Adrenal gland (tissue), 19 donors: ENCODE measurements at places on chromosomes 16 and 17. TPM values are rescaled to one million over a fixed set of nuclear protein-coding genes. Genes with fewer than 3 reads are reported as not detected.
A peak's percentile ranks its signal among the peaks of the same experiment; 100 is the strongest.

DNA sequence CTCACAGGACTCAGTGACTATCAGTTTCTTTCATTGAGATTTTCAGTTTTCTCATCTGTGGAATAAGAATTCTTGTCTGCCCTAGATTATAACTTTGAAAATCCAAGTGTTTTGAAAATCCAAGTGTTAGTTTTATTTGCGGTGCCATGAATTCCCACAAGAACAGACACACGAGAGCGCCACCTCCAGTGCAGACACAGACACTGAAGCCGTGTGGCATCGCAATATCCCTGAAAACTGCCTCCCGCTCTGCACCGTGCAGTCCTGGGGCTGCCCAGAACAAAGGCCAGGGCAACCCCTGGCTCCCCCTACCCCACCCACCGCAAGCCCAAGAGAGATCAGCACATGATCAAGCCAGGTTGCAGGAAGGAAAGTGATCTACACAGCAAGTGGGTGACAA lies 229.5 kb upstream of the ASIC2 start:
- DNase-seq = no peak
- H3K4me3 ChIP-seq = no peak overlapping the region
- H3K27ac ChIP-seq = no peak overlapping the region
- no peaks in the 10 kb centered on the region for H3K36me3 ChIP-seq
- H3K27me3 ChIP-seq = no peaks in the 10 kb centered on the region

- no peaks in the 10 kb centered on the region for H3K4me1 ChIP-seq
- no peaks in the 10 kb centered on the region for H3K36me3 ChIP-seq
- peaks cover 4% of the 10 kb centered on the region for H3K27me3 ChIP-seq
- DNase-seq = no peak
- H3K4me3 ChIP-seq = no peak overlapping the region
These were observed 16.7 kb downstream of the C16orf54 start for GRCh38 chr16:29729116-29729521.

- H3K4me1 ChIP-seq = no peaks in the 10 kb centered on the region
- peaks cover 10% of the 10 kb centered on the region for H3K27me3 ChIP-seq
- no peak overlapping the region for H3K27ac ChIP-seq
- DNase-seq = no peak
- no peaks in the 10 kb centered on the region for H3K36me3 ChIP-seq
These were observed 35.3 kb downstream of the TMEM132E start for GRCh38 chr17:34614698-34615097.

DNA sequence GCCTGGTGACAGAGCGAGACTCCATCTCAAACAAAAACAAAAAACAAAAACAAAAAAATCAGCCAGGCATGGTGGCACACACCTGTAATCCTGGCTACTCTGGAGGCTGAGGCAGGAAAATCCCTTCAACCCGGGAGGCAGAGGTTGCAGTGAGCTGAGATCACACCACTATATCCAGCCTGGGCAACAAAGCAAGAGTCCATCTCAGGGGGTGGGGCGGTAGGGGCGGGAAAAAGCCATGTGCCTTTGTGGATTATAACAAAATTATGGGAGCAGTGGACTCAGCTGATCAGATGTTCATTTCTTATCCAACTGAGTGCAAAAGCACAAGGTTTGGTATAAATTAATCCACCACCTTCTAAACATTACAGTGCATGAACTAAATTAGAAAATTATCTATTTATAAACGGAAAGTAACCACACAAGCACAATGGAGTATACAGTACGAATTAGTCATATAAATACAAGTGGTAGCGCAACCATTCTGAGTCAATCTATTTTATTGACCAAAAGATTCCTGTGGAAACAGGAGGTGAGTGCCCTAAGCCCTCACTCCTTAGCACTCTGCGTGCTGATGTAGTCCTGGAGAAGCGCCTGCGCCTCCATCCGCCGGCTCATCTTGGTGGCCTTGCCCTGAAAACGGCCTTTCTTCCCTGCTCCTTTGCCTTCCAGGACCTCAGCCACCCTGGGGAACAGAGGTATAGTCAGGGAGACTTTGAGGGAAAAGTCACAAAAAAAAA lies 14.0 kb downstream of the AARSD1 start:
- H3K4me3 ChIP-seq = no peak overlapping the region
- peaks cover 51% of the 10 kb centered on the region for H3K36me3 ChIP-seq
- no peak for DNase-seq
- no peak overlapping the region for H3K27ac ChIP-seq

DNA sequence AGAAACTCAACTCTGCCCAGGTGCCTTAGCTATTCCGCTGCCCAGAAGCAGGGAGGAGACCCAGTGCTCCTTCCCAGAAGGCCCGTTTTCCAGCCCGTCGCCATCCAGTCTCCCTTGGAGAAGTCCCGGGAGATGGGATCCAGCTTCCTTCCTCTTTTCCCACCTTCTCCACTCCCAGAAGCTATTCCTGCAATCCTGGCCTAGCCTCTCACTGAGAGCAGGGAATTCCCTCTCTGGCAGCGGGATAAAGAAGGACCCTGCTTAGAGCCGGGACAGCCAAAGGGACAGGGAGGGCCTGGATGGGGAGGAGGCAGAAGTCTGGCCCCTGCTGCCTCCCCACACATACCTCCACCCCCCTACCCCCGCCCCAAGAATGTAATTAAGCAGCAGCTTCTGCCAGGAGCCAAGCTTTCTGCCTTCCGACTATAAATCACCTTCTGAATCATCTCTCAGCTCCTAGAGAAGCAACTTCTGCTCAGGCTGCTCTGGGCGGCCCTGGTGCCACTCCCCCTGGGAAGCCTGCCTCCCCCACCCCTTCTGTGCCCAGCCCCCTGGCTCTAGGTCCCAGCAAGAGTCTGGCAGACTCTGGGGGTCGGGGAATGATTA lies 6.4 kb downstream of the WNT3 start:
- no peak overlapping the region for H3K4me3 ChIP-seq
- peaks cover 5% of the 10 kb centered on the region for H3K27me3 ChIP-seq
- peak; percentile 29 for DNase-seq
- H3K27ac ChIP-seq = no peak overlapping the region

GRCh38 chr17:59513934-59514841 lies 51.2 kb upstream of the DHX40 start:
- H3K36me3 ChIP-seq = no peaks in the 10 kb centered on the region
- peak; percentile 95 for DNase-seq
- peaks cover 20% of the 10 kb centered on the region for H3K4me1 ChIP-seq
- no peaks in the 10 kb centered on the region for H3K27me3 ChIP-seq
- H3K4me3 ChIP-seq = no peak overlapping the region

DNA sequence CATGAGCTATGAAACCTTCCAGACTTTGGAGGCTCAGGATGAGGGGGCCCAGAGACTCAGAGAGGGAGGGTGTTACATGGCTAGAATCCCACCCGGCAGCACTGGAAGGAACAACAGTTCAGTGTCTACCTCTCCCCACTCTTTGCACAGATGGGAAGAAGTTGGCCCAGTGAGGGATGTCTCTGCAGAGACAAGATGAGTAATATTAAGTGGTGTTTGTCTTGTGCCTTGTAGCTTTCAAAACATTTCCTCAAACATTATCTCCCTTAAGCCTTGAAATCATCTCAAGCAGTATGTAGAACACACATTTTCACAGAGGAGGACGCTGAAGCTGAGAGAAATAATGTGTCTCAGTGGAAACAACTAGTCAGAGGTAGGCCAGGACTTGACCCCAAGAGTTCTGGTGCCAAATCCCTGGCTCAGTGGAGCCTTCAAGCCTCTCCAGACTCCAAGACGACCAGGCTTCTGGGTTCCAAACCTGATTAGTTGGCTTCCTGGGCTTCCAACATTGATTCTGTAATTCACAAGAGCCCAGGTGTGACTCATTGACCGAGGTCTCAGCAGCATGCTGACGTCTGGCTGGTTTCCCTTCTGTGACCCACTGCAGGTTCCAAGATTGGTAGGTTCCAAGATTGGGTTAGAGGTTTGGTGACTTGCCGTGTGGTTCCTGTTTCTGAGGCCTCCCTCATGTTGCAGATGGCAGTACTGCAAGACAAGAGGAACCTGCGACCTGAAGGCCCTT lies 7.4 kb downstream of the RNF112 start:
- H3K4me1 ChIP-seq = no peaks in the 10 kb centered on the region
- no peak for DNase-seq
- no peak overlapping the region for H3K27ac ChIP-seq
- H3K27me3 ChIP-seq = no peaks in the 10 kb centered on the region
- no peaks in the 10 kb centered on the region for H3K36me3 ChIP-seq

DNA sequence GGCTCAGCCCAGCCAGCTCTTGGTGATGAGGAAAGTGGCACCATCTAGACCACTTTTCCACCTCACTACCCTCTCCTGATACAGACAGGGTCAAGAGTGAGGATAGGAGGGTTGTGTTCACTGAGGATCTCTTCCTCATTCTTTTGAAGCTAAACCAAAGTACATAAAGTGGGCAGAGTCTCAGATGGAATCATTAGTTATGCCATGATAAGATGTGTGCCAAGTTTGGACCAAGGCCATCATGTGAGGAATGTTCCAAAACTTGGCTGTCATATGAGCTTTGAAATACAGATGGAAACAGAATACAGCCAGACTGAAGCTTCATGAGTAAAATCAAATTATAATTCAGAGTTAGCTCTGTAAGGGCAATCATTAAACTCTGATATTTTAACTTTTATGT lies 37.2 kb downstream of the ACSM1 start:
- no peak overlapping the region for H3K27ac ChIP-seq
- DNase-seq = peak; percentile 43
- H3K4me1 ChIP-seq = no peaks in the 10 kb centered on the region
- no peaks in the 10 kb centered on the region for H3K36me3 ChIP-seq
- no peaks in the 10 kb centered on the region for H3K27me3 ChIP-seq

DNA sequence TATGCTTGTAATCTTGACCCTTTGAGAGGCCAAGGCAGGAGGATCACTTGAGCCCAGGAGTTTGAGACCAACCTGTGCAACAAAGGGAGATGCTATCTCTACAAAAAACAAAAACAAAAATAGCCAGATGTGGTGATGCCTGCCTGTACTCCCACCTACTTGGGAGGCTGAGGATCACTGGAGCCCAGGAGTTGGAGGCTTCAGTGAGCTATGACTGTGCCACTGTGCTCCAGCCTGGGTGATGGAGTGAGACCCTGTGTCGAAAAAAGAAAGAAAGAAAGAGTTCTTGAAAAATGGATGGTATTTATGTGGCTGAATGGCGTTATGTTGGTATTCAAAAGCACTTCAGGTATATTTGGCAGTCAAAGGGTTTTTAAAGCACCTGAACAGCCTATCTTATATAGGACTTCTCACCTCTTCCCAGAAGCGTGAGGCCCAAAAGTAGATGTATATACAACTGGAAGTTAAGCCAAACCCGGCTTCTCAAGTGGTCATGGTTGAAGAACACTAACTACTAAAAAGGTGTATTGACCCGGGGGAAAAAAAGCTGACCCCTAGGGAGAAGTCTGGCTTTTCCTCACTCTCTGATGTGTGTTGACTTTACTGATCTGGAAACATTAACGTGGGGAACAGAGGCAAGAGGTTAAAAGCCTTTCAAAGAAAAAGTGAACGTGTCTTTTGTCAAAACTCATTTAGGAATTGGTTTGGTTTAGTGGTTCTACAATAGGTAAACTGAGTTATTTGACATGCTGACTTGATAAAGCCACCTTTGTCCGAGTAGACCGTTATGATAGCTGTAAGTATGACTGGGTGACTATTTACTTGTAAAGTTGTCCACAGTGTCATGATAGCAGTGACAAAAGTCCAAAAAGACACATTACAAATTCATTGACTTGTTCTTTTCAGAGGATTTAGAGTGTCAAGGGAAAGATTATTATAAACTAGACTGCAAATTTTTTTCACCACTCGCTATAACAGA lies 183.4 kb downstream of the IRX3 start:
- no peaks in the 10 kb centered on the region for H3K36me3 ChIP-seq
- no peaks in the 10 kb centered on the region for H3K4me1 ChIP-seq
- no peaks in the 10 kb centered on the region for H3K27me3 ChIP-seq
- H3K27ac ChIP-seq = no peak overlapping the region
- no peak for DNase-seq

- H3K36me3 ChIP-seq = no peaks in the 10 kb centered on the region
- H3K4me1 ChIP-seq = peaks cover 17% of the 10 kb centered on the region
- no peaks in the 10 kb centered on the region for H3K27me3 ChIP-seq
- H3K27ac ChIP-seq = no peak overlapping the region
These were observed 17.1 kb downstream of the C1QTNF1 start for GRCh38 chr17:79041041-79041570.

DNA sequence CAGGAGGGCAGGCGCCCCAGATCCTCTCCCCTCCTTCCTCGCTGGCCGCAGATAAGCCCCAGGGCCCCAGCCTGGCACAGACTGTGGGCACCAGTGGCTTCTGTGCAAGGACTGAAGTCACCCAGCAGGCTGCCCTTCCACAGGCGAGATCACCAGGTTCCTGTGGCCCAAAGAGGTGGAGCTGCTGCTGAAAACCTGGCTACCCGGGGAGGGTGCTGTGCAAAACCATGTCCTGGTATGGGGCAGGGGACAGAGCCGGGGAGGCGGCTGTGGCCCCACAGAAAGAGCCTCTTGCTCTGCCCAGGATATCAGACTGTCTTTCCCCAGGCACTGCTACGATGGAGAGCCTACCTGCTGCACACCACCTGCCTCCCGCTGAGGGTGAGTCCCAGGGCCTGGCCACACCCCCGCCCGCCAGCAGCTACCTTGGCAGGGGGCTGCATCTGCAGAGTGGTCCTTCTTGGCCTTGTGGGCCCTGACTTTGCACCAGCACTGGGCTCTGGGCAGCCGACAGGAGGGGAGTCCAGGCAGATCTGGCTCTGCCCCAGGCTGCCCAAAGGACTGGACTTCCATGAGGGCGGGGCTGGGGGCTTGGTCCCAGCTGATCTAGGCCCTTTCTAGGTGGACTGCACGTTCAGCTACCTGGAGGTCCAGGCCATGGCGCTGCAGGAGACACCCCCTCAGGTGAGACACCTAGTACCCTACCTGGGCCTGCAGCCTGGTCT lies 615 bp downstream of the CARMIL2 start:
- no peak for DNase-seq
- no peak overlapping the region for H3K4me3 ChIP-seq
- no peak overlapping the region for H3K27ac ChIP-seq

DNA sequence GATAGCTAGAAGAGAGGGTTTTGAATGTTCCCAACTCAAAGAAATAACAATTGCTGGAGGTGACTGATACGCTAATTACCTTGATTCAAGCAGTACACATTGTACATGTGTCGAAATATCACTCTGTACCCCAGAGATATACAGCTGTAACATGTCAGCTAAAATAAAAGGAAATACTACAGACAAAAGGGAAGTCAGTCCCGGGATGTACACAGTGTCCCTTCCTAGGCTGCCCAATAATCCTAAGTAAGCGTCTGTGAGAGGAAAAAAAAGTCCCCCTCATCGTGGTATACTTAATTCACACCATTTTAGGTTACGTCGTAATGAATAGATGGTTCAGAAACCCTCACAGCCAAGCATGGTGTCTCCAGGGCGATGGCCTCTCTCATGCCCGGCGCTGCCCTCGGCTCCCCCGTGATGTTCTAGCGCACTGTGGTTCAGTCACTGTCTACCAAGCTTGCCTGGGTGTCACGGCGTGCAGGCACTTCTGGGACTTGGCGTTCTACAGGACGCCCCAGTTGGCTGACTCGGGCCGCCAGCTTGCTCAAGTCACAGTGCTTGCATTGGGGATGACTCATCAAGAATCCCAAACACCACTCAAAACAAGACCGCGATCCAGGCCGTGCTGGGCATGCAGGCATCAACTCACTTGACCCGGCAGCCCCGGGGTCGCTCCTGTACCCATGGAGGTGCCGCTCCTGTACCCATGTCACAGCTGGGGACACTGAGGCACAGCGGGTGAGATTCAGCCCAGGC lies 27.6 kb downstream of the CCDC40 start:
- H3K4me1 ChIP-seq = peaks cover 19% of the 10 kb centered on the region
- H3K27me3 ChIP-seq = no peaks in the 10 kb centered on the region
- H3K36me3 ChIP-seq = no peaks in the 10 kb centered on the region
- no peak overlapping the region for H3K4me3 ChIP-seq
- H3K27ac ChIP-seq = no peak overlapping the region

Gene ATAD5
- total RNA-seq = 0.24 TPM

Gene TLCD2
- total RNA-seq = 35.8 TPM

Gene TEKT1
- total RNA-seq = 0.14 TPM

Gene TLCD3B
- total RNA-seq = 0.23 TPM

Gene KRT28
- total RNA-seq = not detected

Gene SLC38A8
- not detected for total RNA-seq
